ENCODE measurements at places on chromosomes 4 and X.

DNA sequence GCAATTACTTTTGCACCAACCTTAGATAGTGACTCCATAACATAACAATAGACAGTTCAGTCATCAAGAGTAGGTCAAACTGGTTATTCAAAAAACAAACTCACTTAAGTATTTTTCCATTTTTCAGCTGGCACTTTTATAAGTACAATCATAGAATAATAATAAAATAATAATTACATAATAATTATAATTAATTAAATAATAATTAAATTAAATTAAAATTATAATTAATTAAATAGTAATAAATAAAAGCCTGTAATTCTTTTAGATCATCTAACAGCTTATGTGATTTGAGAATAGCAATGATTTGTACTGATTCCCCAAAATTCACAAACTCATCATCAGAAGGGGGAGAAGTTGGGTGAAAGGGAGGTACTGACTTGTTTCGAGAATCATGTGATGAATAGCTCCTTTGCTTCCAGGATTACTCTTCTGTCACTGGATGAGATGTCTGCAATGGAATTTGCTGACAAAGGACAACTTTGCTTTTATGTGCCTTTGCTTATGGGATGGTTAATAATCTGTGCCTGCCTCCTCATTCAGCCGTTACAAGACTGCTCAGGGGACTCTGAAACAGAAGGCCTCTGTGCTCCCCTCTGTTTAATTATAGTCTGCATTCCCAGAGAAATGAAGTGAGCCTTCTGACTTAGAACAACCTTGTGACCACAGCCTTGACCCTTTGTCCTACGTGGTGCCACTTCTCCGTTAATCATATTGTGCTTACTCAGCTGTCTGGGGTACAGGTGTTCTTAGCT is 104.8 kb upstream of the ENPEP start:
- no peak for DNase-seq

DNA sequence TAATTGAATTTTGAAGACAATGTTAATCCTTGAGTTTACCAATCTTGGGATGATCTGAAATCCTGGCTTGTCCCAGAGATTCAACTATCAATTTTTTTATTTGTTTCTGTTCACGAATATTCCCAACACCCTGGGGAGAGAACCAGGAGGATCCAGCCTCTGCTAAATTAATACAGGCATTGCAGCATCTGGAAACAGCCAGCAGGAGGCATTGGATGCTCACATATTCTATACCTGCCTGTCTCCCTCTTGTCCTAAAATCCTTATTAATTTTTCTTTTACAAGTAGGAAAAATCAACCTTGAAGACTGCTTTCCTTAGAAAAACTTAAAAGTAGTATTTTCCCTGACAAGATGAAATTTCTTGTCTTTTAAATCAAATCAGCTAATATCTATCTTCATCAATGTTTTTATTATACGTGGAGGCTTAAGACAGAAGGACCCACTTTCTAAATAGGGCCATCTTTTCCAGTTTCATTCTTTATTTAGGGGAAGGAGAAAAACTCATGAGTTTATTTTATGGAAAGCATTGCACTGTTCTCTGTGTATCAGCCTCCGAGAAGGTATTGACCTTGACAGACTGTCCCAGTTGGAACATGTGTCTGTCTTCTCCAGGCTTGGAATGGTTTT is 102.4 kb downstream of the CLNK start:
- DNase-seq, result peak; percentile 41

GRCh38 chr4:14924812-14925344 is 77.4 kb upstream of the CPEB2 start:
- no peak for DNase-seq

DNA sequence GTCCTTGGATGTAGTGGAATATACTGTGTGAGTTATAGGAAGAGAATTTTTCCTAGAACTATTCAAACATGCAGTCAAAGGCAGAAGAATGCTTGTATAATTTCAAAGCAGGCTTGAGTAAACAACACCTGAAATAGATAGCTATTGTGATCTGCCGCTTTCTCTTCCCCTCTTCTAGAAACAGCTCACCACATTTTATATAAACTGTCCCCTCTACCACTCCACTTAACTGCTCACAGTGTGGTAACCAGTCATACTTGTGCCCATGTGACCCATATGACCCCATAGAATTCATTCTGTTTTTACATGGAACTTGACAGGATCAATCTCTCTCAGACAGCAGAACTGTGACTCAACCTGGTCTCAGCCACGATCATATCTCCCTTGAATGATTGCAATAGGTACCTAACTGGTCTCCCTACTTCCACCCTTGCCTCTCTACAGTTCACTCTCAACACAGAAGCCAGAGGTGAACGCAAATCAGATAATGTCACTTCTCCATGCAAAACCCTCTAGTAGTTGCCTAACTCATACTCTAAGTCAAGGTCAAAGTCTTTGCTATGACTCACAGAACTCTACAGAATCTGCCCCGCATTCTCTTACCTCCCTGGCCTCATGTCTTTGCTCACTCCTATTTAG is 85.6 kb upstream of the EFHC2 start:
- no peak for DNase-seq

DNA sequence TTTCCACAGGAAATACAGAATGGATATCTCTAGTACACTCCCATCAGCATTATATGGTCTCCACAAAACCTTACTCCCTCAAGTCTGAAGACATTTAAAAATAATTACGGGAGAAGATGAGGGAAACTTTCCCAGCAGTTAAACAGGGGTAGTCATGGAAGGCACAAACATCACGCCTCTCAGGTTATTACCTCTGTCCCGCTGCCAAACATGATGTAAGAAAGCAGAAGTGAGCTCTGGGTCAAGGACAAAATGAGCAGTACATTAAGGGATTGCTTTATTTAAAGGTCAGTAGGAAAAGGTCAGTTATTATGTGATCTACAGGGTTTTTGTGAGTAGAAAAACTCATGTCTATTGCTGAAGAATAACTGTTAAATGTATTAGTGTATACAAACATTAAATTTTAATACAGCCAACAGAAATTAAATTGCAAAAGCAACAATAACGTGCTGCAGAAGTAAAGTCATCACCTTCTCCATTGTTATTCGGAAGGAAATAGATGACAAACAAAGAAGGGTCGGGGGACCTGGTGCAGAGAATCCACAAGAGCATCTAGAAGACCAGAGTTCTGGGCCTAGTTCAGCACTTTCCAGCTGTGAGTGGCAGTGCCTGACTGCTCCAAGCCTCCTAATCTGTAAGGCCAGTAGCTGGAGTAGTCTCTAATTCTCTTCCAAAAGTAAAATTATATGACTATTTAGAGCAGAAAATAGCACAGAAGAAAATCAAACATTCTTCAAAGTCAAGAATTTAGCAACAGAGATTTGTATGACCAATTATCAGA is 171.2 kb downstream of the PPP3CA start:
- no peak for DNase-seq

DNA sequence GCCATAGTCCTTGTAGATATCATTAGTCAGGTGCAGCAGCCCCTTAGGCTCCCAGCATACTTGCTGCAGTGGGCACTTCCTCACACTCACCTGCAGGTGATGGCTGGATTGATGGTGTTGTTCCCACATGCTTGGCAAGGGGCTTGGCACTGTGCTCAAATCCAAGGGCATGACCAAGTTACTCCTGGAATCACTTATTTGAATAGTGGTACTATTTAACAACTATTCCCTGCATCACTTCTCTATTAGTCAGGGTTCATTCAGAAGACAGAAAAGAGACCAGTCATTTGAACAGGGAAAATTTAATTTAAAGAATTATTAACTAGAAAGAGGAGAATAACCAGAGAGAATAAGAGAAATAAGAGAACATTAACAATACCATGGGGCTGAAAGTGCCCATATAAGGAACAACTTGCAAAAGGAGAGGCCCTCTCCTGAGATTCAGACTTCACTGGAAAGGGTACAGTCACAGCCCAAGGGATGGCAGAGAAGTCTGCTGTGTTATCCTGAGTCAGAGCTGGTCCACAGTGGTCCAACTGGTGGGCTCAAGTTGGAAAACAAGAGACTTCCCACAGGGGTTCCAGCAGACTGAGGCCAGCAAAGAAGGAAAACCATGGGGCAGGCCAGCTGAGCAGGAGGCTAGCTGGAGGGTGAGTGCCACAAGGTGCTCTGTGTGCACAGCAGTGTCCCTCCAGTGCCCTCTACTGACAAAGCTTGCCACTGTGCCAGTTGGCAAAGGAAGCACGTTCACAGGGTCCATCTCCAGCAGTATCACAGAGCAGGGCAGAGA is 9.8 kb downstream of the SPP1 start:
- DNase-seq, result peak; percentile 25

- no peak for DNase-seq
Observed at GRCh38 chrX:133005616-133006015, 47.2 kb upstream of the HS6ST2 start.

DNA sequence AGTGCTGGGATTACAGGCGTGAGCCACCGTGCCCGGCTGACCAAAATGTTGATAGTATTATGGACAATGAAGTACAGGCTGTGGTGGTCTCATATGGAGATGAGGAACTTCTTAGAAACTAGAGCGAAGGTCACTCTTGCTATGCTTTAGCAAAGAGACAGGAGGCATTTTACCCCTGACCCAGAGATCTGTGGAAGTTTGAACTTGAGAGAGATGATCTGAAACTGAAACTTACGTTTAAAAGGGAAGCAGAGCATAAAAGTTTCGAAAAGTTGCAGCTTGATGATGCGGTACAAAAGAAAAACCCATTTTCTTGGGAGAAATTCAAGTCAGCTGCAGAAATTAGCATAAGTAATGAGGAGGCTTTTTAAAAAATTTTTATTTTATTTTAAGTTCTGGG is 8.5 kb upstream of the CTAG2 start:
- DNase-seq, result no peak

DNA sequence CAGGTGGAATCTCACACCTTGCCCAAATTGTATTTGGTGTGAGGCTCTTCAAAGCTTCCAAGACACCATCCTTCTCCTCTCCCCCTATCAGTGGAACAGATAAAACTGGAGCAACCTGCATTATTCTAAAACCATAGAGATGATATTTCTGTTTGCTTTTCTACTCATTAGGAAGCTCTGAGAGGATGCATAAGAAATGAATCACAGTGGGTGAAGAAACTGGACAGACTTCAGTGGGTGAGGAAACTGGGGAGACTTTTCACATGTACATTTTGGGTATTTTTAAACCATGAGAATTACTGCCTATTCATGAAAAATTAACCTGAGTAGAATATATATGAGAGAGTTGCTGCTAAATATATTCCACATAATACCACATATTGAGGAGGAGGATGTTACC is 16.4 kb downstream of the HAND2 start:
- DNase-seq, result no peak

DNA sequence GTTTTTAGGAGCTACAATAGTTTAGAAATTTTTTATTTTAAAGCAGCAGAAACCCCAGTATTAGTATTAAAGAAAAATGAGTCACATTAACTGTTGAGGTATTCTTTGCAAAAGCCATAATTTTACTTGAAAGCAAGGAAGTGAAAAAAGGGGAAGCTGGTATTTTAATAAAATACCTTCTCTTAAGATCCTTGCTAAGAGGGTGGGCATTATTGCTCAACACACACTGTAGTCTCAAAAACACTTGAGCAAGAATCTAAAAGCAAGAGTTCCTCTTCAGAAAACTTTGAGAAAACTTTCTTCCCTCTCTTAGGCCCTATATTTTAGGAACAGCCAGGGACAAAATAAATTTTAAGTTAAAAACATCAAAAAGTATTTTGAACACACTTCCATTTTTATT is 259.4 kb upstream of the DIAPH2 start:
- no peak for DNase-seq

- no peak for DNase-seq
Observed at GRCh38 chr4:11286533-11286932, 142.2 kb downstream of the HS3ST1 start.

DNA sequence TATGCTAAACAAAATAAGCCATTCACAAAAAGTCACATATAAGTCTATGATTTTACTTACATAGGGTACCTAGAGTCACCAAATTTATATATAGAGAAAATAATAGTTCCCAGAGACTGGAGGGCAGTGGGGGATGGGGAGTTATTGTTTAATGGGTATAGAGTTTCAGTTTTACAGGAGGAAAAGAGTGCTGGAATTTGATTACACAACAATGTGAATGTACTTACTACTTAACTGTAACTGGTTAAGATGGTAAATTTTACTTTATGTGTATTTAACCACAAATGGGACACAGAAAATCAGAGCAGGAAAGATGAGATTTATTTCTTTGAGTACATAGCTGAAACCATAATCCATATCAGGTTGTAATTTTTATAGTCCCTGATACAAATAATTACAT is 144.4 kb downstream of the TMA16 start:
- no peak for DNase-seq

DNA sequence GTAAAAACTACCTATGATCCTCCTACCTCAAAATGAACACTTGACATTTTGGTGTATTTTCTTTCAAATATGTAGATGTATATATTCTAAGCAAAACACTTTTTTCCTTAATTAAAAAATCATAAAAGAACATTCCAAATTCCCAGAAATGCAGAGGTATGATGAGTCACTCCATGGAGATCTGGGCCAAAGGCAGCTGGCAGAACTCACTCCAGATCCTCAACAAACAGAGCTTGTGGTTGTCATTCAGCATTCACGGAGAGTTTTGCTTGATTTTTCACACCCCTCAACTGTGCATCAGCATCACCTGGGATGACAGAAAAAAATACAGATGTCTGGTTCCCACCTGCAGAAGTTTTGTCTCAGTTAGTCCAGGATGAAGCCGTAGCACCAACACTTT is 144.6 kb downstream of the KIT start:
- DNase-seq, result no peak

- no peak for DNase-seq
Observed at GRCh38 chrX:72046447-72046846, 85.3 kb downstream of the RTL5 start.

- DNase-seq, result no peak
Observed at GRCh38 chr4:31045151-31045550, 325.0 kb downstream of the PCDH7 start.

- DNase-seq, result no peak
Observed at GRCh38 chr4:82519072-82519471, 42.7 kb downstream of the TMEM150C start.

- no peak for DNase-seq
Observed at GRCh38 chr4:68385267-68385666, 35.4 kb upstream of the YTHDC1 start.

DNA sequence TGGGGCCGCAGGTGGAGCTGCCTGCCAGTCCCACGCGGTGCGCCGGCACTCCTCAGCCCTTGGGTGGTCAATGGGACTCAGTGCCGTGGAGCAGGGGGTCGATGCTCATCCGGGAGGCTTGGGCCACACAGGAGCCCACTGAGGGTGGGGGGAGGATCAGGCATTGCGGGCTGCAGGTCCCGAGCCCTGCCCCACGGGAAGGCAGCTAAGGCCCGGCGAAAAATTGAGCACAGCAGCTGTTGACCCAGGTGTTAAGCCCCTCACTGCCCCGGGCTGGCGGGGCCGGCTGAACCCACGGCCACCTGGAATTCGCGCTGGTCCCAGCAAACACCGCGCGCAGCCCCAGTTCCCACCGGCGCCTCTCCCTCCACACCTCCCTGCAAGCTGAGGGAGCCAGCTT is 26.1 kb downstream of the VCX2 start:
- no peak for DNase-seq

GRCh38 chrX:131792356-131792749 is 230.7 kb upstream of the STK26 start:
- DNase-seq, result no peak

DNA sequence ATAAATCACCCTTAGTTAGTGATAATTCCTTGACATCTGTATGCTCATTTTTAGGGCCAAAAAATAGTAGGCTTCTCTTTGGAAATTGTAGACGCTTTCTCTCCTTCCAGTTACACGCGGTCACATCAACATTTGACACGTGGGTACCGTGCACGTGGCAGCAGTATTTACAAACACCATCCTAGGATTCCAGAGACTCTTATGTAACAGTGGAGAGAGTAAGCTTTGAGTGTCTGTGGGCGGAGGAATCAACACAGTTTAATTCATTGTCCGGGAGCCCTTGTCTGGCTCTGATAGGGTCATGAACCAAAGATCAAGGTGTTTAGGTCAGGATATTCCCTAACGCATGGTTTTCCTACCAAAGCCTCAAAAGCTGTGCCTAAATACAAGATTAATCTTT is 12.2 kb downstream of the TET2 start:
- no peak for DNase-seq
